ENCODE measurements at places on chromosomes 7 and 10.

GRCh38 chr10:98265403-98266378 is 2.3 kb downstream of the LOXL4 start:
- no peak for DNase-seq

- no peak for DNase-seq
These were observed 240.2 kb upstream of the INHBA start for GRCh38 chr7:41943094-41943577.

GRCh38 chr7:17620566-17620965 is 319.7 kb downstream of the SNX13 start:
- DNase-seq: no peak

DNA sequence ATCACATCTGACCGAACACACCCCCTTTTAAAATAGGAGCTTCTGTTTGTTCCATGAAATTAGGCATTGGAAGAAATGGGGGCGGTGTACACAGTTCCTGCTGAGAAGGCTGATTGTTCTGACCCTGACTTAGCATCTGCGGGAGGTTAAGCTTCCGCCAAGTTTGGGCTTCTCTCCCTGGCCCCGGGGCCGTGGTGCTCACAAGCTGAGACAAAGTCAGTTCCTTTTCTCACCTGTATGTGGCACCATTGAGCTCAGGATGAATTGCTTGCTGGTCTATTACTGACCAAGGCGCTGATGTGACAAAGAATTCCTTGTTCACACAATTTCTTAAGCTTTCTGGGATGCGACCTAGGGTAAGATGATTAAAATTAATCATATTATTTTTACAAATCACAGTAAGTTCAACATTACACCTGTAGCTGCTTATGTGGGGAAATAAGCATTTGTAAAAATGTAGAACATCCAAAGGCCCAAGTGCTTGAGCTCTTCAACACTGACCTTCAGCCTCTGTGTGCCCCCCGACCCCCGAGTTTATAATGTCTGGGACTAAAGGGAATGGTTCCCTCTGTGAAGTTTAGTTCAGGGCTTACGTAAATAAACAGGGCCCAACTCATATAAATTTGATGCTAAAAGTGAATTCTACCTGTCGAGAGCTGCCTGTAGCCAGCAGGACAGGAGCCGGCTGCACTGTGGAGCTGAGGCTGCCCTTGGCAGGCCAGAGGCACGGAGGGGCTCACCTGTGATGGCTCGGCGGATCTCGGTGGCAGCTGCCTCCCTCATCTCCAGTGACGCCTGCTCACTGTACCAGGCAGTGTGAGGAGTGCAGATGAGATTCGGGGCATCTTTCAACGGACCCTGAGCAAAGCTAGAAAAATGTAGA is 50.8 kb downstream of the ZRANB1 start:
- peak; percentile 57 for DNase-seq

DNA sequence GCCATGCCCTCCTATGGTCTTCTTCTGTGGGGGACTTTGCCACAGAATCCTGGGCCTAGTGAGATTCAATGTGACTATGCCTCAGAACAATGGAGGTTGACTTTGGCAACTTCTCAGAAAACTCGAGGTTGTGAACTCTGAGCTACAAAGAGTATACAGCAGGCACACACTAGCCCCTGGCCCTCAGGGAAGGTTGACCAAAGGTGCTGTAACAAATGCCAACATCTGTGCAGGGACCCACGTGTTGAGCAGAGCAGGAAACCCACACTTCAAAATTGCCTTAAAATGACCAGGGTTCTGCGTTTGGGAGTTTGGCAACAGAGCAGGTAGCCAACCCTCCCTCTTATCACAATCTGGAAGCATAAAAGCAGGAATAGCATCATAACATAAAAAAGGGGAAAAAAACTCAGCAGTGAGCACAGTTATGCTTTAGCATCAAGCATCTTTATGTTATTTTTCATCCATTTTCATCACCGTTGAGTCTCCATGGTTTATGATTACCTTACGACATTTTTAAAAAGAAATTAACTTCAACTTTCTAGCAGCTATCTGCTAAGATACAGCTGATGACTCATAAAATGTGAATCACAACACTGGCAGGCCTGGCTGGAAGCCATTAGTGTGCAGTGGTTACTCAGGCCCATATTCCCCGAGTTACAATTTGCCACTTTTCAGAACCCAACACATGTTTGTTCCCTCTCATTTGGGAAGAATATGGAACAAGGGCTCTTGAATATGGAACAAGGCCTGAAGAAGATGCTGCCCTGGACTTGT is 11.1 kb downstream of the PRLHR start:
- DNase-seq: no peak

- DNase-seq: no peak
These were observed 99.8 kb downstream of the SEPTIN7 start for GRCh38 chr7:35900651-35901050.

DNA sequence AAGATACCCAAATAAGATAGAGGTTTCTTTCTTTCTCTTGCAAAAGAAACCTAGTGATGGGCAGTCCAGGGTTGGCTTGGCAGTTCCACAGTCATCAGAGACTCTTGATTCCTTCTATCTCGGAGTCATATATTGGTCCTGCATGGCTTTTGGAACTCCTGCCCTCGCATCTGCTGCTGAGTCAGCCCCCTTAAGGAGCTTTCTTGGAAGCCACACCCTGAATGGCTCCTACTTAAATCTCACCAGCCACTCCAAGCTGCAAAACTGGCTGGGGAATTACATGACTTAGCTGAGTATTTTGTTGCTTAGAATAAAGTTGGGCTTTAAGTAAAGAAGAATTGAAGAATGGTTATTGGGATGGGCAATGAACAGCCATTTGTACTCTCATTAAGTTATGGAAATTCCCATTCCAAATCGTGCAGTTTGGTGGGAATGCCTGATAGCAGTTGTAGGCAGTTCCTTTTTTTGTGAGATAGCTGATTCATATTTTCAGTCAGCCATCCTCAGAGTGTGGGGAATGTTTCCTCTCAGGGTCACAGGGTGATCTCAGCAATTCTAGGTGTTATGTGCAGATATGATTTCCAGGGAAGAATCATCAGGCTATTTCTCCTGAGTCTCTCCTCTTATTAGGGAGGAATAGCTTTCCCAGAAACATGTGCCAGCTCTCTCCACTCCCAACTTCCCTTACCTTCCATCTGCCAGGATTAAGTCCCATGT is 209.9 kb downstream of the BBS9 start:
- no peak for DNase-seq

DNA sequence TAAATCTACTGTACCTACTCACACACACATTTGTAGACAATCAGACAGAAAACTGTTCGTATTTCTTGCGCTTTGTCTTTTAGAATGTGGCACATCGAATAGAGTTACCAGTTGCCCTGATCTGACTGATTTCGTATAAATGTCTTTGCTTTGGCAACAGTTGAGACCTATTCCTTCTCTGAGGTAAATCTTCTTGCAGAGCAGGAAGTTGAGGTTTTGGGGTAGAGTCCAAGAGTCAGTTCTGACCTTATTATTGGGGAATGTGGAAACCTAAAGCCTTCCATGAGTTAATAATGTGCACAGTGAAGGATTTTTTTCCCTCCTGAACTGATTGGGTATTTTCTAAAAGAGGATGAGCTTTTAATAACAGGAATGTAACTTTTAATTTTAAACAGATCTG is 135.3 kb downstream of the KIAA1217 start:
- no peak for DNase-seq

DNA sequence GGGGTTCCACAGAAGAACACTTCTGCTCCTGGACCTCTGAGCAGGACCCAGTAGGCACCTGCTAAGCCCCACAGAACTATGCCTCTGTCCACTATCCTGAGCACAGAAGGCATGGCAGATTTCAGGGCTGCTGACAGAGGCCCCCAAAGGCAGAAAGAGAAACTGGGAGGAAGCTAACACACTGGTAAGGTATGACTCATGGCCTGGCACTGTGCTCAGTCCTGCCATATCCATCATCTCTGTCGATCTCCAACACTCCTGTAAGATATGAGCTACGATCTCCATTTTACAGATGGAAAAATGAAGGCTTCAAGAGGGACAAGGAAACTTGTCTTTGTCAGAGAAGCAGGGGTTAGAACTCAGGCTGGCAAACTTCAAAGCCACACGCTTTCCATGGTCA is 62.2 kb downstream of the GRID1 start:
- DNase-seq: no peak

- DNase-seq: no peak
These were observed 34.6 kb upstream of the PSMG3 start for GRCh38 chr7:1604383-1604782.

- DNase-seq: no peak
These were observed 43.7 kb downstream of the FAM53B start for GRCh38 chr10:124700293-124701037.

GRCh38 chr7:68306692-68307107 is 1291.6 kb upstream of the AUTS2 start:
- DNase-seq: no peak

- DNase-seq: no peak
These were observed 104.0 kb upstream of the NANOS1 start for GRCh38 chr10:118925404-118926071.

DNA sequence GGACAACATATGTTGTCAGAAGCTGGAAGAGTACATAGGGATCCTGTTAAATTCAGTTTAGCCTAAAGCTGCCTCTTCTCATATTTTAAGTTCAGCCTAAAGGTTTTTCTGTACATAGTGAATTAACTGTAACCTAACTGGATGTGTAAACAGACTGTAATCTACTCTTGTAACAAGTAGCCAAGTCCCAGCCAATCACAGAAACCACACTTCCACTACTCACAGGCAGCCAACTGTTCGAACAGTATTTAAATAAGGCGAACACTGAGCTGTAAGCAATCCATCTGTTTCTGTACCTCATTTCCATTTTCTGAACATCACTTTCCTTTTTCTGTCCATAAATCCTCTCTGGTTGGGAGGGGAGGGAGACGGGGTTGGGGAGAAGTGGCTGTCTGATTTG is 15.0 kb upstream of the STN1 start:
- DNase-seq: no peak

- DNase-seq: no peak
These were observed 269.4 kb downstream of the NXPH1 start for GRCh38 chr7:8702807-8703206.

- no peak for DNase-seq
These were observed 137.8 kb upstream of the FAM20C start for GRCh38 chr7:54615-55014.

- peak; percentile 22 for DNase-seq
These were observed 29.9 kb downstream of the RNLS start for GRCh38 chr10:88553116-88553752.

DNA sequence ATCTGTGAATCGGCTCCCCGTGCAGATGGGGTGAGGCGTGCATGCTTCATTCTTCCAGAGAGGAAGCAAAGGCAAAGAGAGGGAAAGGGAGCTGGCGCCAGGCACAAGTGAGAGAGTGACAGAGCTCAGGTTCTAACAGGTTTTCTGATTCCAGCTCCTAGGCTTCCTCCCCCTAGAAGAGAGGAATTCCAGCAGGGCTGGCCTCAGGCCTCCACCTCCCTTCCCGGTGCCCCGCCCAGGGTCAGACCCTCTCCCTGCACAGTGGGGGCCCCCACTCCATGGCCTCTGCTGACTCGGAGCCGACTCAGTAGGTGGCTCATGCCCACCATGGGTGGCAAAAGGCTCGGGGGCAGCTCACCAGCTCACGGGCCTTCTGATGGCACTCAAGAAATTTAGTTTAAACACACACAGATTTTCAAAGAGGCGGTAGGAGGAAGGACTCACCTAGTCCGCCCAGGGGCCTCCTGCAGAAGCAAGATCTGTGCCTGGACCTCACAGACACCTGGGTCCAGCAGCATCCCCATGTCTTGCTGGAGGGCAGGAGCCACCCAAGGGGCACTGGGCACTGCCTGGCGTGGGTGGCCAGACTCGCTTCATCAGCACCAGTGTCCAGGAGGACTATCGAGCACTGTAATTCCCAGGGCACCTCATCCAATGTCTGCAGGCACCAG is 183.5 kb downstream of the MAD1L1 start:
- DNase-seq: no peak

DNA sequence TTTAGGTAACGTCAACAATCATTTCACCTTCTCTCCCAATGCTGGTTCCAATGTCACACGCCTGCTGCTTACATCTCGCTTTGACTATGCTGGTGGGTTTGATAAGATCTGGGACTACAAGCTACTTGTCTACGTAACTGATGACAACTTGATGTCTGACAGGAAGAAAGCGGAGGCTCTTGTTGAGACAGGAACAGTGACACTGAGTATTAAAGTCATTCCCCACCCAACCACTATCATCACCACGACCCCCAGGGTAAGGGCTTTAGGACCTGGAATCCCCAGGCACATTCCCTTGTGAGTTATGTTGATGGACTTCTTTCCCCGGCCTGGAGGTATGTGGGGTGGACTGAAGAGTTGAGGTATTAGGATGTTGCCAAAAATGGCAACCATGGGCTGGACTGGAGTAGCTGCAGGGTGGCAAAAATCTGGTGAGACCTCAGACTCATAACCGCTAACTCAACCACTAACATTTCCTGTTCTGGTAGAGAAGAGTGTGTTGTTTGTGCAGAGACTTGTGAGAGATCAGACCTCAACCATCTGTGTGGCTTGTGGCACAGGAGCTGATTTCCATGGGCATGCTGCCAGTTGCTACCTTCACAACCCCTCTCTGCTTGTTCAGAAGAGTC is 59.2 kb downstream of the CDHR3 start:
- no peak for DNase-seq

- no peak for DNase-seq
These were observed 2.6 kb upstream of the MUC12 start for GRCh38 chr7:100966542-100967291.

DNA sequence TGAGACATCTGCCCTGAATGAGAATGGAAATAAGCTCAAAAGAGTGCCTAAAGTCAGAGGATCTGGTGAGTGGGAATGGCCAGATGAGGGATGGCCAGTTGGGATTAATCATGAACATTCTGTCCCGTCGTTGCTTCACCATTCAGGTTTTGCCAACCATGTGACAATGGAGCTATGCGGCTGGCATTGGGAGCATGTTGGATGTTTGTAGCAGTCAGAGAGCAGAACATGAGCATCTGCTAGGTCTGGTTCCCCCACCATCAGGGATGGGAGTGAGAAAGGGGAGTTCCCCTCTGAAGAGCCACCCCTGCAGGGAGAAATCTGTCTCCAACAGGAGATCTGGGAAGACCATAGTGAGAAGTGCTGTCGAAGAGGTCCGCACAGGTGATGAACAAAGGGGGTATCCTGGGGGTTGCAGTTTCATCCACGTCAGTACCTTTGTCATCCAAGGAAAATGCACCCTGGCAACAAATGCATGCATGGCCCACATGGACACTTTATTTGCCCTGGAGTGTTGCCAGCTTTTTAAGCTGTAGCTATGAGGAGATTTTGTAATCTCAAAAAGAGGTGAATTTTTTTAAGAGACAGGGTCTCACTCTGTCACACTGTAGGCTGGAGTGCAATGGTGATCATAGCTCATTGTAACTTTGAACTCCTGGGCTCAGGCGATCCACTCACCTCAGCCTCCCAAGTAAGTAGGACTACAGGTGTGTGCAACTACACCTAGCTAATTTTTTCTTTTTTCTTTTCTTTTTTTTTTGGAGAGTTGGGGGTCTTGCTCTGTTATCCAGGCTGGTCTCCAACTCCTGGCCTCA is 190.2 kb downstream of the CAMK1D start:
- no peak for DNase-seq

- no peak for DNase-seq
These were observed 683.9 kb downstream of the MAGI2 start for GRCh38 chr7:78769481-78770101.

Measured in NCI-H1436 (cell line).